Cortex of kidney (tissue), 1 donor: ENCODE measurements at places on chromosomes 13 and 19.

GRCh38 chr19:49843265-49843664 is 7.7 kb upstream of the PTOV1 start:
- DNase-seq: no peak

- DNase-seq: no peak
Observed at GRCh38 chr13:46179969-46180763, 1.8 kb downstream of the LCP1 start.

DNA sequence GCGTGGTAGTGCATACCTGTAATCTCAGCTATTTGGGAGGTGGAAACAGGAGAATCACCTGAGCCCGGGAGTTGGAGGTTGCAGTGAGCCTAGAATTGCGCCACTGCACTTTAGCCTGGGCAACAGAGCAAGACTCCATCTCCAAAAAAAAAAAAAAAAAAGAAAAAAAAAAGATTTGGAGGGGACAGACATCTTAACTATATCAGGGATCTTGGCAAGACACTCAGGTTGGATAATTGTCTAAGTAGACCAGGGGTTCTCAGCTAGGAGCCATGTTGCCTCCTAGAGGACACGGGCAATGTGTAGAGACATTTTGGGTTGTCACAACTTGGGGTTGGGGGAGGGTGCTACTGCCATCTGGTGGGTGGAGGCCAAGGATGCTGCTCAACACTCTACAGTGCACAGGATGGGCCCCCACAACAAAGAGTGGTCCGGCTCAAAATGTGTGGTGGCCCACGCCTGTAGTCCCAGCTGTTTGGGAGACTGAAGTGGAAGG is 1.9 kb upstream of the ZNF580 start:
- DNase-seq: no peak

- no peak for DNase-seq
Observed at GRCh38 chr19:19597809-19598306, 20.6 kb downstream of the PBX4 start.

DNA sequence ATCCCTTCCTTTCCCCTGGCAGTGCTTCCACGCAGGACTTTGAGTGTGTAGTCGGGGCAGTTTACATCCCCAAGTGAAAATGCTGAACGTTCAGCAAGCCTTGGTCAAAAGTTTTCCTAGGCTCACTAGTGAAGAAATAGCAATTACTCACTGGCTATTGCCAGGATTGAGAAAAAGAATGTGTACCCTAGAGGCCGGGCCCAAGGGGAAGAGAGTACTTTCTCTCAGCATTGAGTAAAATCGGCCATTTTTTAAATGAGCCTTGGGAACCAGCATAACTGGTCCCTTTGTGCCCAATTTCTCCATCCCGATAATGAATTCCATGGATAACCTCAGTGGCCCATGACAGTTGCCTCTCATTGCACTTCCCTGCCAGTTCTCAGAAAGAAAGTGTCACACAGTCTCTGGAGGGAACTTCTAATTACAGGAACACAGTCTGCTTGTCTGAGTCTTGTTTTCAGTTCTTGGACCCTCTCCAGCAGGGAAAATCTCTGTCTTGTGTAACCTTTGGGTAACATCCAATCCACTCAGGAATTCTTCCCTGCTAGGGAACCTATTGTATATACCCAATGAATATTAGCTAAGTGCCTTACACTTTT is 7.3 kb upstream of the OR7D2 start:
- no peak for DNase-seq

GRCh38 chr19:41977916-41978315 is 16.1 kb downstream of the ATP1A3 start:
- DNase-seq: no peak

DNA sequence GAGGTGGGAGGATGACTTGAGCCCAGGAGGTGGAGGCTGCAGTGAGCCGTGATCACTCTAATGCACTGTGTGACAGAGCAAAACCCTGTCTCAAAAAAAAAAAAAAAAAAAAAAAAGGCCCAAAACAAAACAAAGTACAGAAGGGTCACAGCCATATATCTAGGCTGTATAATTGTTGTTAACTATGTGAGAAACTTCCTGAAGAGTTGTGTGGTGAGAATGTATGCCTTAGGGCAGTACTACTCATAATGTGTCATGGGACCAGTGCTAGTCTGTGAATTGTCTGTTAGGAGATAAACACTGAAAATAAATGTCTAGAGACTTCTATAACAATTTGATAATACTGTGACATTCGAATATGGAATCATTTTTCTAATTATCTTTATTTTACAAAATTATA is 43.1 kb downstream of the PAN3 start:
- DNase-seq: no peak

- DNase-seq: no peak
Observed at GRCh38 chr13:73960474-73960873, 173.7 kb downstream of the KLF12 start.

DNA sequence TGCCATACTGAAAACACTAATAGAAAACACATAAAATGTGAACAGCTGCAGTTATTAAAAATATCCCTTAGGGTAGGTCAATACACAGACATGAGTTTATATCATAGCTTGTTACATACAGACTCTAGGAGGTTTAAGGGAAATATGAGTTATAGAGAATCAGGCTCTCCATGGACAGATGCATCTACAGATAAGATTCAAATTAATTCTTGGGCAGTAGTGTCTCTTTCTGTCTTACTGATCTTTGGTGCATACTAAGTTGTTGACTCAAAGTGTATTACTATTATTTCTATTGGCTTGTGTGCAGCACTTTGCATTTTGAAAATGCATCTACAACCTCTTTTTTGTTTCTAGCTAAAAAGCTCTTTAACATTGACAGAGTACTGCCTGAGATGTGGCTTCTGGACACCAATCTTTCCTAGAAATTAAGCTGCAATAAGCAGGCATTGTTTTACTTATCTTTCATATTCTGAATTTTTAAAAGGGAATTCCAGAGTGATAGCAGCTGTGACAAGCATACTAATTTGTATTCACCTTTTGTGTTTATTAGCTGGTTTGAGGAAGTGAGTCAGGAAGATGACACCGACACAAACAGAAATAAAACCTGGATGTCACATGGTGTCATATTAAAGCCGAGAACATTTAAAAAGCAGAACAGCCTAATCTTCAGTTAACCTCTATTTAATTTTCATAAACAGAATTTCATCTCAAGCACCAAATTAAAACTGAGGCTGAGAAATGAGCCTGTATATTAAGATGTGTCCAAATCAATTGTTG is 399.0 kb downstream of the PCDH9 start:
- DNase-seq: no peak

DNA sequence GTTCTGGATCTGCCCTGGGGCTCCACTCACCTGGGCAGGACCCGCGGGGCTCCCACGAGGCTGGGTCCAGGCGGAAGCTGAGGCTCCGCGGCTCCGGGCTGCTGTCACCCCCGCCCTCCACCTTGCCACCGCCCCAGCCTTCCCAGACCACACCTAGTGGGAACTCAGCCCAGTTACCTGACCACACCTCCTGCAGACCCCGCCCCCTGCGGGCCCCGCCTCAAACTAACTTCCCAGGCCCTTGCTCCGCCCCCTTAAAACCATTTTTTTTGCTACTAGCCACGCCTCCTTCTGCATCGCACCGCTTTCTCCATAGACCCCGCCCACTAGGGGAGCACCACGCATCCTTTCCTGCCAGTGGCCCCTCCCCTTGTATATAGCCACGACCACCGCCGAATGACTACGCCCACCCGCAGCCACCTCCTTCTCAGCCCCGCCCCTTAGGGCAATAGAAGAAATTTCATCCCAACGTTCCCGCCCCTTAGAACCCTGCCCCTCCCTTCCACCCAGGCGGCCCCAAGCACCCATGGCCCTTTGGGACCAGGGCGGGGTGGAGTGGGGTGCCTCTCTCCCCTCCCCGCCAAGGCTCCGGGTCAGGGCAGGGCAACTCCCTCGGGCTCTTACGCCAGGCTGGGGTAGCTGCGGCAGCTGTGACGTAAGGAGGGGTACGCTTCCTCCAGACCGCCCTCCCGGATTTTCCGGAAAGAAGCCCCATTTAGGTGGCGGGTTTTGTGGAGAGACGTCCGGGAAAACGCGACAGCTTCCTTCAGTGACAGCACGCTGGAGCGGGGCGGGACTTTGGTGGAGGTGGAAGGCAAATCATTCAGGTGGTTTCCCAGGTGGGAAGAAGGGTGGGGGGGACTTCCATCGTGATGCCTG is at the start of gene SH2D3A:
TSS of gene SH2D3A (minus strand) at position 79 of the 879 bp plus-strand sequence. CDS start 3,687 bp downstream, outside the sequence.
- DNase-seq: no peak

DNA sequence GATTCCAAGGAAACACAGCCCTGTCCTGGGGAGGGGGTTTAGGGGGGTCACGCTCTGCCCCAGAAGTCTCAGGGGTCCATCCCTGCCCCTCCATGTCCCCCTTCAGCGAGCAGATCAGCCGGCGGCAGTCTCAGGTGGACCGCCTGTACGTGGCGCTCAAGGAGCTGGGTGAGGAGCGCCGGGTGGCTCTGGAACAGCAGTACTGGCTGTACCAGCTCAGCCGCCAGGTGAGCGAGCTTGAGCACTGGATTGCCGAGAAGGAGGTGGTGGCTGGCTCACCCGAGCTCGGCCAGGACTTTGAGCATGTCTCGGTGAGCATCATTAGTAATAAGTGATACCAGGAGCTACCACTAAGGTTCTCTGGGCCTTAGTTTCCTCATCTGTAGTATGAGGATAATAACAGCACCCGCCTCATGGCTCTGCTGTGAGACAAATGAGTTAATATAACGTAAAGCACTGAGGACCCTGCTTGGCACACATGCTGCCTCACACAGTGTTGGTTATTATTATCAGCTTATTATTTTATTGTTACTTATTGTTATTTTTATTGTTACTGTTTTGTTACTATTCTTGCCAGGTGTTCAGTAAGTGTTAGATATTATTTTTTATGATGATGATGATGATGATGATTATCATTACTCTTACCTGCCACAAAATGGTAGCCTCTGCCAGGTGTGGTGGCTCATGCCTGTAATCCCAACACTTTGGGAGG is 20.5 kb upstream of the SHKBP1 start:
- no peak for DNase-seq

GRCh38 chr13:99230991-99231390 is 27.2 kb downstream of the GPR18 start:
- no peak for DNase-seq

GRCh38 chr19:39362682-39363657 is 20.7 kb downstream of the SAMD4B start:
- no peak for DNase-seq

- no peak for DNase-seq
Observed at GRCh38 chr19:39927076-39927475, 7.4 kb downstream of the FCGBP start.

DNA sequence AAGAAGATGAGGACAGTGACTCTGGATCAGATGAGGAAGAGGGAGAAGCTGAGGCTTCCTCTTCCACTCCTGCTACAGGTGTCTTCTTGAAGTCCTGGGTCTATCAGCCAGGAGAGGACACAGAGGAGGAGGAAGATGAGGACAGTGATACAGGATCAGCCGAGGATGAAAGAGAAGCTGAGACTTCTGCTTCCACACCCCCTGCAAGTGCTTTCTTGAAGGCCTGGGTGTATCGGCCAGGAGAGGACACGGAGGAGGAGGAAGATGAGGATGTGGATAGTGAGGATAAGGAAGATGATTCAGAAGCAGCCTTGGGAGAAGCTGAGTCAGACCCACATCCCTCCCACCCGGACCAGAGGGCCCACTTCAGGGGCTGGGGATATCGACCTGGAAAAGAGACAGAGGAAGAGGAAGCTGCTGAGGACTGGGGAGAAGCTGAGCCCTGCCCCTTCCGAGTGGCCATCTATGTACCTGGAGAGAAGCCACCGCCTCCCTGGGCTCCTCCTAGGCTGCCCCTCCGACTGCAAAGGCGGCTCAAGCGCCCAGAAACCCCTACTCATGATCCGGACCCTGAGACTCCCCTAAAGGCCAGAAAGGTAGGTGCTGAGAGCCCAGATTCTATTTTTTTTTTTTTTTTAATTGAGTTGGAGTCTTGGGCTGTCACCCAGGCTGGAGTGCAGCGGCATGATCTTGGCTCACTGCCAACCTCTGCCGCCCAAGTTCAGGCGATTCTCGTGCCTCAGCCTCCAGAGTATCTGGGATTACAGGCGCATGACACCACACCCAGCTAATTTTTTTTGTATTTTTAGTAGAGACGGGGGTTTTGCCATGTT is 2.3 kb downstream of the PPP1R15A start:
- DNase-seq: no peak

DNA sequence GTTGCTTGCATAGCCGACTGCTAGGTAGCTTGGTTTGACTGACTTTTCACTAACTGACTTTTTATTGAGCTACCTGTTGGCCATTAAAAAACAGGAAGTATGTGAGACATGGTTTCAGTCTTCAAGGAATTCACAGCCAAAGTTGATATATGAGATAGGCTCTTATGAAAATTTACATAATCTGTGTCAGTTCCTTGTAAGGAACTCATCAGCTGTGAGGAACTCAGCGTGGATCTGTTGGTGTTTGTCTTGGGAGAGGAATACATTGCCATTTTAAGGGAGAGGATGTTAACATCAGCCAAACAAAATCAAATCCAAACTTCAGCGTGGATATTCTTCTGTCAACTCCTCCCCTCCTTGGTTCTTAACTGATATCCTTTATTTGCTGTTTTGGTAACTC is 2.0 kb downstream of the RNF113B start:
- no peak for DNase-seq

DNA sequence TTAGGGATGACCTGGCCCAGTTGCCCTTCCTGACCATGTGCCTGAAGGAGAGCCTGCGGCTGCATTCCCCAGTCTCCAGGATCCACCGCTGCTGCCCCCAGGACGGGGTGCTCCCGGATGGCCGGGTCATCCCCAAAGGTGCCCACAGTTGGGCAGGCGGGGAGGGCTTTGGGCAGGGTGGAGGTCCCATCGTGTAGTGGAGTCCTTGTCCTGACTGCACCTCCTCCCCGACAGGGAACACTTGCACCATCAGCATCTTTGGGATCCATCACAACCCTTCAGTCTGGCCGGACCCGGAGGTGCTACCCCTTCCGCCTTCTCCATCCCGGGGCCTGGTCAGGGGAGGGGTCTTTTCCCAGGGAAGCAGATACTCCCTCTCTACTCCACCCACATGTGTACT is 31.7 kb upstream of the CYP4F8 start:
- no peak for DNase-seq

DNA sequence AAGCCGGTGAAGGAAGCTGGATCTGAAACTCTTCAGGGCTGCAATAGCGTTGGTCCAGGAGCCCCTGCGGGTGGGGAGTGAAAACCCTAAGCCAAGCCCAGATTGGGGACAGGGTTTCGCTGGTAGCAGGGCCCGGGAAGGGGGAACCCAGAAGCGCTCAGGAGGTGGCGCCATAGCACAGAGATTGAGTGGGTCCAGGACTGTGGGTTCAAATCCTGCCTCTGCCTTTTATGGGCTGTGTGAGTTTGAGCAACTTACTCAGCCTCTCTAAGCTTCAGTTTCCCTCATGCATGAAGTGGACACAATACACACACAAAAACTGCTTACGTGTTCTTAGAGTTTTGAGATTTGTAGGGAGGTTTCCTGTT is 8.3 kb upstream of the SYCN start:
- no peak for DNase-seq

DNA sequence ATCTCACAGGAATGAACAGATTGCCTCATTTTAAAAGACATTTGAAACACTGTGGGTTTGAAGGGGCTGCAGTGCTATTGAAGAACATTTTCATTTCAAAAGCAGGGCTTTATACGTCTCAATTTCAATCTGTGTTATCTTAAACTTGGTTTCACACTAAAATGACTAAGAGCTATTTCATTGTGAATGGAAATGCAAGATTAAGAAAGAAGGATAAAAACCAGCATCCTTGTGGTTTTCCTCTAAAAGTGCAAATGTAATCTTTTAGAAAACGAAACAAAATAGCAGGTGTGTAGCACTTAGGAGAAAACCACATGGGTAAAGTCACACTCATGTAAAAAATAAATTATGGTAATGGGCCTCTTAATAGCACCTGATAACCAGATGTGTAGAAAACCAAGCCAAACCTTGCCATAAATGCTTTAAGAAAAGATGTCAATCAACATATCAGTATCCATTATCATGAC is 397.7 kb downstream of the GPC6 start:
- DNase-seq: no peak
